ENCODE measurements at places on chromosomes 2 and 18.

GRCh38 chr2:215811409-215812345 is 201.7 kb downstream of the MREG start:
- DNase-seq, result no peak

DNA sequence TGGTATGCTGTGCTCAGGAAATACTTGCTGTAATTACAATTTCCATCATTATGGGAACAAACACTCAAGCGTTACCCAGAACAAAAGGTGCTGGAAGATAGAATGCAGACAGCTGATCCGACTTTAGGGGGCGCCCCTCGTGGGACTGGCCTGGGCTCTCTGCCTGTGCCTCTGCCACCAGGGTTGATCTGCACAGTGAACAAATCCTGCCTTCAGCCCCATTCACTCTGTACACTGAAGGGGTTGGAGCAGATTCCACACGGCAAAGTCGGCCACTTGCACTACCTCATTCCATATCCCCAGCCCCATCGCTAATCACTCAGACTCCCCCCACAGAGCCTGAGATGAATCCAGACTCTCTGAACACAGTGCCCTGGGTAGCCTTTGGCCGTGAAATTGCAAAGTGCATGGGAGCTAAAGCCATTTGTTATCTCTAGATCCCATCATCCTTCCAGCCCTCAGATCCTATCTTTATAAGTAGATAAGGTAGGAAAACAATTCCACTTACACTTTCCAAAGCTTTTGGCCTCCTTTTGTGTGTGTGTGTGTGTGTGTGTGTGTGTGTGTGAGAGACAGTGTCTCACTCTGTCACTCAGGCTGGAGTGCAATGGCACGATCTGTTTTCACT is 69.3 kb downstream of the INPP5D start:
- DNase-seq, result no peak

GRCh38 chr2:151119374-151119773 is 142.3 kb downstream of the RBM43 start:
- DNase-seq, result no peak

GRCh38 chr2:233063269-233063975 is 3.3 kb downstream of the INPP5D start:
- no peak for DNase-seq

DNA sequence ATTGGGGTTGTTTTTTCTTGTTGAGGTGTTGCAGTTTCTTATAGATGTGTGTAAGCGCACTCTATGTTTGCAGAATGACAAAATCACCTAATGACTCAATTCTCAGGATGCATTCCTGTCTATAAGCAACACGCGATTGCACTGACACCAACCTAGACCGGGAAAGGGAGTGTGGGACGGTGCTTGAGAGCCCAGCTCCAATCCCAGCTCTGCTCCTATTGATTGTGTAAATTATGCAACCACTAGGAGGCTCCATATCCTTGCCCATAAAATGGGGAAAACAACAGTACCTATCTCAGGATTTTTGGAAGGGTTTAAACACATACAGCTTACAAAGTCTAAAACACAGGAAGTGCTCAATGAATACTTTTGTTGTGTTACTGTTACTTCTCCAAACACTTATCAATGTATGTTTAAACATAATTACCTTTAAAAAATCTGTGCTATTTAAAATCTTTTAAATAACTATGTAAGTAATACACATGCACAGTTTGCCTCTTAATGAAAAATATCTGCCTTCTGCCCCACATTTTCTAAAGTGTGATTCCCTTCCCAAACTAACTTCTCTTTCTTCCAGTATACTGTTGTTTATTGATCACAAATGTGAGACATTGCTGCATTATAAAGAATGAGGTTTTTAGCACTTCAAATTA is 132.5 kb downstream of the SPHKAP start:
- no peak for DNase-seq

DNA sequence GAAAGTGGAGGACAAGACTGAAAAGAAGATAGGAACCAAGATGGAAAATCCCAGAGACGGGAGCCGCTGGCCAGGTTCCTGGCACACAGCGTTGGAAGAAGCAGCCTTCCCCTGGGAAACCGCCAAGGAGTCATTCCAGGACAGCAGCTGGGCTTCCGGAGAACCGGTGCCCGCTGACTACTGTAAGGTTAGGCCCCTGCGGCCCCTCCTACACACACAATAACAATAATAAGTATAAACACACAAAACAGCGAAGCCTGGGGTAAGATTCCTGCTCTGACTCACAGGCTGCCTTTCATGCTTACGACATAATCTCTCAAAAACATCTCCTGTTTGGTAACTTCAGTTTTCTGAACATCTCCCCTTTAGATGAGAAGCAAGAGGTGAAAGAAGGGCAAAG is 28.1 kb upstream of the MYCN start:
- DNase-seq, result no peak

GRCh38 chr2:143255899-143256298 is 126.7 kb downstream of the ARHGAP15 start:
- no peak for DNase-seq

DNA sequence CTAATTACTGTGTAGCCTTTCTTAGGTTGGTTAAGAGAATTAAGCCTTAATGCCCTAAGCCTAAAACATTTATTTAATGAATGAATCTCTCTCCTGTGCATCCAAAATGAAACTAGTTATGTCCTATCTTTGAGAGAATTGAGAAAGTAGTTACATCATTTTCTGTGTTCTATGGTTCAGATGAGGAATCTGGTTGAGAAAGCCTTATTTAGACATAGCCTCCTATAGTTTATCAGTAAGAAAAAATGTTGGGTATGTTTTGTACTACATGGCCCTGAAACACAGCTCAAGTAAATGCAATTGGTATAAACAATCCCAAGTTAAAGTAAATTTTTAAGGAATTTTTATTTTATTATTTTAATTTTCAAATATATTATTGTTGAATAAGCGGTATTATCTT is 25.9 kb upstream of the RAMP1 start:
- DNase-seq, result no peak

DNA sequence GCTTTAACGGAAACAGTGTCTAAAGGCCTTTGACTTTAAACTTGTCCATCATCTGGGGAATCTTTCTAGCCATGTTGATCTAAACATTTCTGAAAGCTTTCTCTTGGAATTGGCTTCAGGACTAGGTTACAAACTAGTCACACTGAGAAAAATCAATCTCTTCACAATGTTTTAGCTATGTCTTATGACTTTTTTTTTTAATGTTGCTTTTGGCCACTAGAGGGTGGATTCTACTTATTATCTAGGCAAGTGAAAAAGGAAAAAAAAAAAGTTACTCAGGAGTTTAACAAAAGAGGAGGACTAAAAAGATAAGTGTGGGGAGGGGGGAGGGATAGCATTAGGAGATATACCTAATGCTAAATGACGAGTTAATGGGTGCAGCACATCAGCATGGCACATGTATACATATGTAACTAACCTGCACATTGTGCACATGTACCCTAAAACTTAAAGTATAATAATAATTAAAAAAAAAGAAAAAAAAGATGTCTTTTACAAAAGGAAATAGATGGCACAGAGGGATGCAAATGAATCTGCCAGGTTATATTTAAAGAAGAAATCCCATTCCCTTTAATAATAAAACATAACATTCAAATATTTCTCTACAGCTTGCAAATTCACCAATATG is 160.4 kb upstream of the PID1 start:
- DNase-seq, result no peak

- no peak for DNase-seq
These were observed 209.7 kb downstream of the ASB1 start for GRCh38 chr2:238636269-238637073.

DNA sequence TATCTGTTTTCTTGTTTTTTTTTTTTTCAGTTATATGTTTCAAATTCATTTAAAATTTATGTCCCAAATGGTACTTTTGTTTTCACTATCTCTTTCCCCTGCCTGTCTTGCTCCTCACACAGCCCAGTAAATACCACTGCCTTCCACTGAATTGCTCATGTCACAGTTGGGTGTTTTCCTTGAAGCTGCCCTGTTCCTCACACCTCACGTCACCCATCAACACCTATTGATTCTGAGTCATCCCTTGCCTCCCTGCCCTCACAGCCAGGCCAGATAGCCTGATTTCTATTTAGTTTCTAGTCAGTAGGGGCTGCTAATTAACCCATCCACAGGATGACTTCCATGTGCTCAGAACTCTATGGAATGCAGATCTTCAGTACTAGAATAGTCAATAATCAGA is 25.3 kb downstream of the FSHR start:
- no peak for DNase-seq

DNA sequence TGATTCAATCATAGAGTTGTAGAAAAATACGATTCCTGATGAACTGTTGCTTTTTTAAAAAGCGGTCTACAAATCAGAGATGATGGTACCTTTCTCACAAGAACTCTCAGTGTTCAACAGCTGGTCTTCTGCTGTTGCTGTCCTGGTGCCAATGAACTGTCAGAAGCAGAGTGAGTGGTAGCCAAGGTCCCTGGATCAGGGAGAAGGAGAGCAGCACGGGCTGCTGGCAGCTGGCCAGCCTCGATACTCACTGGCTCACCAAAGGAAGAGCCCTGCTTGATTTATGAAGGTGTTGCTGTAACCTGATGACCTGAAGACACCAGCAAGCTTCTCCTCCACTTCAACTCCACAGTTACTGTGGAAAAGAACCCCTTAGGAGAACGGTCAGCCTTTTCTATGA is 300.8 kb upstream of the SOX11 start:
- no peak for DNase-seq

- no peak for DNase-seq
These were observed 1.8 kb downstream of the PDE11A start for GRCh38 chr2:178070824-178071223.

DNA sequence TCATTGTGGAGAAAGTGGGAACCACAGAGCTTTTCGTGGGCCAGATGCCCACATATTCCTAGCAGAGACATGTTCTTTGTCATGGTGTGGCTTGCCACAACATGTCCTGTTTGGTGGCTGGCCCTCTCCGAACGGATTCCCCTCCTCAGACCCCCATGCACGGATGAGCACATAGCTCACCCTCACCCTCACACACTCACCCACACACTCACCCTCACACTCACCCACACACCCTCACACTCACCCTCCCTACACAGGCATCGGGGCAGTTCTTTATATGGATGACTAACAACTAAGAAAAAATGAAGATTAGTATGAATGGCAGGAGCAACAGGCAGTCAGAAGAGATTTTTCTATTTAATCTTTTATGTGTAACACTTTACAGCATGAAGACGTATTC is 149.9 kb downstream of the ZNF236 start:
- DNase-seq, result no peak

GRCh38 chr2:231925303-231926179 is 655 bp downstream of the NPPC start:
- no peak for DNase-seq

GRCh38 chr18:77000527-77000926 is 132.1 kb downstream of the MBP start:
- DNase-seq, result no peak

GRCh38 chr2:63775191-63775590 is 66.5 kb upstream of the UGP2 start:
- DNase-seq, result no peak

DNA sequence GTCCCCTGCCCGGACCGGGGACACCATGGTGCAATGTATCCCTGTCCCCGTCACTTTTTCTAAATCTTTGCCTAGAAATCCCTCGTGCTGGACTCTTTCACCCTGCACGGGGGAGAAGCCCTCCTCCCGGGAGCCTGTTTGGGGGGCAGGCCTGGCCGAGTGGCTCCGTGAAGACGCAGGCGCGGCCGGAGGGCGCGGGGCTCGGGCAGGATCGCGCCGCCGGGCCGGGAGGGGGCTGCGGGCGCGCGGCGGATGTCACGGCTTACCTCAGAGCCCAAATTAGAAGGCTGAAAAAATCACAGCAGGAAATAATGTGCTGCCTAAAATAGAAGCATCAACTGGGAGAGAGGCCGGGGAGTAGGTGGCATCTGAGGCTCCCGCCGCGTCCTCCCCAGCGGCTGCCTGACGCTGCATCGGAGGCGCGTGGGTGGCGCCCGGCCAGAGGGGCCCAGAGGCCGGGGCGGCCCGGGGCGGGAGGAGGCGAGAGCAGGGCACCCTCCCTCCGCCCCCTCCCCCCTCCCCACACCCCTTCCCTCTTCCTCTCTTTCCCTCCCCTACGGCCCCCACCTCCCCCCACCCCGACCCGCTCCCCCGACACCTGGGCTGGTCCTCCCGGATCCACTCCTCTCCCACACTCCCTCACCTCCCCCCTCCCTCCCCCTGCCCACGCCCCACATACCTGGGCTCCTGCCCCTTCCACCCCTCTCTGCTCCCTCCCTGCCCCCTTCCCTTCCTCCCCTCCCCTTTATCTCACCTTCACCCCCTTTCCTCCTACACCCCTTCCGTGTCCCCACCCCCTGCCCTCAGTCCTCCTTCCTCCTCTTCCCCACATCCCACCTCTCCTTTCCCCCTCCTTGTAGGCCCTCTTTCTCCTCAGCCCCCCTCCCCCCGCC is 51.9 kb downstream of the SLC4A1AP start:
- DNase-seq, result no peak

GRCh38 chr2:229601936-229602335 is 112.4 kb downstream of the DNER start:
- DNase-seq, result no peak

- DNase-seq, result no peak
These were observed 4.2 kb downstream of the ZNF516 start for GRCh38 chr18:76490670-76491472.

GRCh38 chr2:43563679-43564078 is 32.2 kb downstream of the THADA start:
- no peak for DNase-seq

- DNase-seq, result no peak
These were observed 239.3 kb downstream of the ZNF385B start for GRCh38 chr2:179622112-179622511.

DNA sequence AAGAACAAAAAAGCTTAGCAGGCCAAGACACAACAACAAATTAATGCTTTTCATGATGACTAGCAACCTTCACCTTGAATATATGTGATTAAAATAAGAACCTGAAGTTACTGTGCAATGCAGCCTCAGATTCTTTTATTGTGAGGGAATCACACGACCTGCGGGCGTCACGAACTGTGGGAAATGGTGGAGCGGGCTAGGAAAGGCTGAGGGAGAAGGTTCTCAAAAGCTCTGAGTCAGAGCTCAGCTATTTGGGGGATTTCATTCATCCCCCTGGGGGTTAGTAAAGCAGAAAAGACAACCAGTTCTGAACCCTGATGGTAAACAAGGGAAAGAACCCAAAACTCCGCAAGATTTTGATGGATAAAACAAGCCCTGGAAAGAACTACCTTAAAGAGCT is 89.3 kb upstream of the NCKAP5 start:
- peak; percentile 25 for DNase-seq

DNA sequence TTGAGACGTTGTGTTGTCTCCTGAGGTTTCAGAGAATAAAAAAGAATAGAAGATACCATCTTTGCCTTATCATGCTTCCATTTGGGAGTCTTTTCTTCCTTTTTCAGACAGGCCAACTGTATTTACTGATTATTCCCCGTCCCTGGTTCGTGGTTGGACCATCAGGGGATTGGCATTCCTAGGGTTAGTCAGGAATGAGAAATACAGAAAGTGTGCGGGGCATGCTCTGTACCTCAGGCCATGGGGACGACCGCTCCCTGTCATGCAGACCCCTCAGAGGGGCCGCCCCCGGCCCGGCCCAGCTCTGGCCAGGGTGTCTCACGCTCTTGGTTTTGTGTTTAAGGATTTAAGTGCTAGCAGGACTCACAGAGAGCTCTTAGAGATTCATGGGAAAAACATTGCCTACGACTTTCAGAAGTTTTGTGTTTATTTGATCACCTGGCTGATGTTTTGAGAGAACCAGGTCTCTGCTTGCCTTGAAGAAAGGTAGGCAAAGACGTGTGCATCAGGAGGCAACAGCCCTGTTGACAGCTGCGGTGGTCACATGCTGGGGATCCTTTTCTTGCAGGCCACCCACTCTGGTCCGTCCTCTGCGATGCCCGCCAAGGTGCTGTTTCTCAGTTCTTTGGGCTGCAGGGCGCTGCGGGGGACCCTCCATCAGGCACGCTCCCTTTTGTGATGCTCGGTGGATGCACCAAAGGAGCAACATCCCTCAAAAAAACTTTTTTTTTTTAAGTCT is 317.8 kb downstream of the AGAP1 start:
- DNase-seq, result no peak

All from brain pericyte (primary cell).